ENCODE measurements at places on chromosomes 1 and 21.

GRCh38 chr1:150162862-150163706 is 13.4 kb downstream of the PLEKHO1 start:
- peak; percentile 95 for DNase-seq

DNA sequence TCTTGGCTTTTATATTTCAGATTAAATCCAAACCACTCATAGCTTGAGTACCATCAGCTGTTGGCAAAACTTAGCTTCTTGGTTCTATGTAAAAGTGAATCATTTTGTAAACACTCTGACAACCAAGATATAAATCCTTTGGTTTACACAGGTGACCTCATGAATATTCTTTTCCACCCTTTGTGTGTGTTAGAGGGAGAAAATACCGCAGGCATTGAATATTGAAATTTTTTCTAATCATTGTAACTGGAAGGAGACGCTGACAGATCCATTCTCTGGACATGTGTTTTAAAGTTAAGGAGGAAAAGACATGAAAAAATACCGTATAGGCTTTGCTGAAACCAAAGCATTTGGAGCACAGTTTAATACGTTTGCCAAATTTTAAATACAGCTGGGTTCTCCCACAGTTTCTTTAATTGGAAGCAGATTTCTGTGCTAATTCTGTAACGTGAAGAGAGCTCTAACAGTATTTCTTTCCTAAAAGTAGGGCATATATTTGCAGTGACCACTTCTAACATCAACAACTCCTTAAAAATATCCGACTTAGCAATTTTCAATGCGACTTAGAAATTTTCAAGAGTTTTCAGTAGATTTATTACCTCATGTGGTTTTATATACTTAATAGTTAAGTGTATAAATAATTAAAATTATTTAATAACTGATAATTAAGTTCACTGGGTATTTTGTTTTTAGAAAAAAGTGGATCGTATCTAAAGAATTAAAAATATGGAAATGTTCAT is 388.2 kb downstream of the USP25 start:
- no peak for DNase-seq

DNA sequence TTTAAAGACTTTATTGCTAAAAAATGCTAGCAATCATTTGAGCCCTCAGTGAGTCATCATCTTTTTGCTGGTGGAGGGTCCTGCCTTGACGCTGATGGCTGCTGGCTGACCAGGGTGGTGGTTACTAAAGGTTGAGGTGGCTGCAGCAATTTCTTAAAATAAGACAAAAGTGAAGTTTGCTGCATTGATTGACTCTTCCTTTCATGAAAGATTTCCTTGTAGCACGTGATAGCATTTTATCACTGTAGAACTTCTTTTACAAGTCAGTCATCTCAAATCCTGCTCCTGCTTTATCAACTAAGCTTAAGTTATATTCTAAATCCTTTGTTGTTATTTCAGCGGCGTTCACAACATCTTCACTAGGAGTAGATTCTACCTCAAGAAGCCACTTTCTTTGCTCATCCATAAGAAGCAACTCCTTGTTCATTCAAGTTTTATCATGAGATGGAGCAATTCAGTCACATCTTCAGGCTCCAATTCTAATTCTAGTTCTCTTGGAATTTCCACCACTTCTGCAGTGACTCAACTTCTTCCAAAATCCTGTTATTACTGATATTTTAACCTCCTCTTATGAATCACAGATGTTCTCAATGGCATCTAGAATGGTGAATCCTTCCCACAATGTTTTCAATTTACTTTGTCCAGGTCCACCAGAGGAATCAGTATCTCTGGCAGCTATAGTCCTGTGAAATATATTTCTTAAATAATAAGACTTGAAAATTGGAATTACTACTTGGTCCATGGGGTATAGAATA is 17.6 kb upstream of the RGS1 start:
- DNase-seq, result no peak

DNA sequence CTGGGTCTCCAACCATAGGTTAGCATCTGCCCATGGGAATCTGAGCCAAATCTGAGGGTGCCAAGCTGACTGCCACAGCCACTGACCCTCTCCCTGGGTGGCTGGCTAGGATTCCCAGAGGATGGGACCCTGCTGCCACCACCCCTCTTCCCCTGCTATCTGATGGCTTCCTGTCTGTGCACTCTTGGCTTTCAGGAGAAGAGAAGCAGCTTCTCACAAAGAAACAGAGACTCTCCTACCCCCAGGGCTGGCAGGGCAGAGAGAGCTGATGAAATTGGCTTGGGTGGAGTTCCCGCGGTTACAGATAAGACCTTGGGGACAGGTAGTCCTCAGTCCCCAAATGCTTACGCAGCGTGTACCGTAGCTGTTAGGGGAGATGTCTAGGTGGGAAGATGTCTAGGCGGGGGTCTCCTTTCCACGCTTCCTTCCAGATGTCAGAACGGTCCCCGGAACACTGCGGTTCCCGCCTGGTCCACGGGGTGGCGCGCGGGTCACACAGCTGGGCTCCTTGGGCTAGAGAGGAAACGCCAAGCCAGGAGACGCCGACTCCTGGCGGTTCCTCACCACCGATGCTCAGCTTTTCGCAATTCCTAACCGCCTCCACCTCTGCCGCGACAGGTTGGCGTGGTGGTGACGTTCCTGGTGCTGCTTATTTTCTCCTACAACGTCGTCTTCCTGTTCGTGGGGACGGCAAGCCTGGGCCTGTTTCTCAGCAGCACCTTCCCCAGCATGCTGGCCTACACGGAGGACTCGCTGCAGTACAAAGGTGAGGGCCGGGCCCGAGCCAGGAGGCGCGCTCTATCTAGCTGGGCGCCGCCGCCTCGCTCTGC is 40.1 kb downstream of the ELK4 start:
- DNase-seq, result peak; percentile 70

DNA sequence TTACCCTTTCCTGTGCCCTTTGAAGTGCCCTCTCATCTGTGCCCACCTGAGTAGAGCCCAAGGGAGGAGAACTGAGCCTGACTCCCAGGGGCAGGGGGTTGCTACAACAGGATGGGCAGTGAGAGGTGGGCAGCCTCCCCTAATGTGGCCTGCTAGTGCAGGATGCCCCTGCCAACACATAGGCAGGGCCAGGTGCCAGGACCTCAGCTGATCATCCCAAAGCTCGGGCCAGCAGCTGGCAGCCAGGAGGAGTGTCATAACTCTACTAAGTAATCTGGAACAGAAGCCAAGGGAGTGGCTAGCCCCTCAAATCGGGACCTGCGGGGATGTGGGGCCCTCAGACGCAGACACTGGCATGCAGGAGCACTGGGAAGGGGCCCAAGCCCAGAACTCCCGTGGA is 208.8 kb upstream of the RAB4A start:
- DNase-seq, result no peak

GRCh38 chr1:18486195-18486594 is 5.5 kb downstream of the KLHDC7A start:
- no peak for DNase-seq

DNA sequence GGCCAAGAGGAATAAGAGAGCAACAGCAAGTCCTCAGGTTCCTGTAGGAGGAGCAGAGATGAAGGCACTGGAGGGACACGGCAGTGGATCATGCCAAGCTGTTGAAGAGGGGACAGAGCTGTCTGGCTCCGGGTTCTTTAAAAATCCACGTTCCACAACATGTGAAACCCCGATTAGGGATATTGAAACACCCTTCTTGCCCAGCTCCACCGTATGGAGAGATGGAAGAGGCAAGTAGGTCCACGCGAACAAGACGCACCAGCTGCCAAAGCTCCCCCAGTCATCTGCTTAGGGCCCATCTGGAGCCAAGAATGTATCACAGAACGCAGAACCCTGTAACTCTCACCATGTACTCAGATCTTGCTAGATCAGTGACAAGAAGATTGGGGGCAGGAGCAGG is 3.9 kb downstream of the C1orf198 start:
- DNase-seq, result no peak

GRCh38 chr1:60059468-60059867 is 14.1 kb downstream of the C1orf87 start:
- DNase-seq, result no peak

GRCh38 chr1:110380672-110381283 is 10.0 kb downstream of the SLC16A4 start:
- no peak for DNase-seq

DNA sequence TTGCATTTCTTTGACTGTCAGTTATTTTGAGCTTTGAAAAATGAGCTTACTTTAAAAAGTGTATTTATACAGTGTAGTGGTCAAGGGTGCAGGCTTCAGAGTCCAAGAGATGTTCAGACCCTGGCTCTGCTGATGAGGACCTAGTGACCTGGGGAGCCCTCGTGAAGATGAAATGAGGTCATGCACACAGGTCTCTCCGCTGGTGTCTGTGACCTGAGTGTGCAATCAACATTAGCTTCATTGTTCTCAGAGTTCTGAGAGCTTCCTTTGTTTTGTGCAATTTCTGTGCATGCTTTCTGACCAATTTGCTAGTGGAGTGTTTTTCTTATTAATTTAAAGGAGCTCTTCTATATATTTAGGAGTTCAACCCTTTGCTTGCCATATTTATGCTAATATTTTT is 71.3 kb downstream of the RIPK4 start:
- DNase-seq, result no peak

DNA sequence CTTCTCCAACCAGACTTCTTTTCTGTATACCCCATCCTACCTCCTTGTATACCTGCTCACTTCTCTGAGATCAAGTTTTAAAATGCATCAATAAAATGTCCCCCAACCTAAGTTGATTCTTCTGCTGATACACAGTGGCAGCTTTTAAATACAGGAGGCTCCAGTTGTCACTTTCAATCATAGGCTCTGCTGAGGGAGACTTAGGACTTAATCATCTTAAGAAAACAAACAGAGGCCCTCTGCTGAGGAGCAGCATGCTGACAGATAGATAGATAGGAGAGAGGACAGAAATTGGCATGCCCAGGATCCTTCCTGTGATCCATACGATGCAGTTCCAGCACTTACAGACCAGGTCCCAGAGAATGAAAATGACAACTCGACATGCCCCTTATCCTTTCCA is 311.0 kb upstream of the PROX1 start:
- no peak for DNase-seq

GRCh38 chr1:201126832-201127754 is at the start of gene ASCL5:
TSS of gene ASCL5 (minus strand) at chr1:201127184. CDS start at chr1:201115372, 11,812 bp downstream.
- DNase-seq, result no peak

DNA sequence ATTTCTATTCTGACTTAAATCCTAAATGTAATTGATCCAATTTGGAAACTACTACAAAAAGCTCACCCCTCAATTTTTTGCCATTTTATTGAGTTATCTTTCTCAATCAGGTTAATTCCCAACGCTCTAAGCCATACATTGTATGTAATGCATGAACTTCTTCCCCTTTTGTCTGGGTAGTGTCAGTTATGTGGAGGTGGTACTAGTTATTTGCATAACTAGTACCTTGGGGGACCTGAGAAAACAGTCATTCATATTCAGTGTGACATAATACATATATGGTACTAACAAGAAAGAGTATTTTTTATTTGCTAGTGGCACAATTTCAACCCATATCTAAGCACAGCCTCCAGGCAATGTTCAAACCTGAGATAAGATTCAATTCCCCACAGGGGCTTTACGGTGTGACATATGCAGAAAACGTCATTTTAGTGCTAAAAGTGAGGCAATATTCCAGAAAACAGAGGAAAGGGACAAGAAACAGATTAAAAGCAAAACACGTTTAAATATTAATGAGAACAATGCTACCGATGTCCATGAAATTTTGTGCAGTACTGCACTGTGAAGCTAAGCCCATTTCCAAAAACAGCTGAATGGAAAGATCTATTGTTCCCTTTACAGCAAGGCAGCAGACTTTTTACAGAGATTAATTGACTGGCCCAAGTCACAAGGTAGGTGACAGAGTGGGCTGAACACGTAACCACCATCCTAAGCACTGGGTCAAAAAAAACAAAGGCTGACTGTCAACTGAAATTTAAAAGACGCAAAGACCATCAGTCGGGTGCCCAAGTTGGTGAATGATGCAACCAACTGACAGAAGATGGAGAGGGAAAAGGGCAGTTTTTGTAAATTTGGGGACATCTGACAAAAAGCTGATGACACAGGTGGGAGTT is 1.4 kb downstream of the HLCS start:
- no peak for DNase-seq

- no peak for DNase-seq
Observed at GRCh38 chr1:207034998-207035397, 2.4 kb upstream of the C1orf116 start.

GRCh38 chr1:226722901-226723656 is 16.0 kb downstream of the ITPKB start:
- no peak for DNase-seq

- no peak for DNase-seq
Observed at GRCh38 chr1:21868482-21868881, 56.4 kb downstream of the LDLRAD2 start.

DNA sequence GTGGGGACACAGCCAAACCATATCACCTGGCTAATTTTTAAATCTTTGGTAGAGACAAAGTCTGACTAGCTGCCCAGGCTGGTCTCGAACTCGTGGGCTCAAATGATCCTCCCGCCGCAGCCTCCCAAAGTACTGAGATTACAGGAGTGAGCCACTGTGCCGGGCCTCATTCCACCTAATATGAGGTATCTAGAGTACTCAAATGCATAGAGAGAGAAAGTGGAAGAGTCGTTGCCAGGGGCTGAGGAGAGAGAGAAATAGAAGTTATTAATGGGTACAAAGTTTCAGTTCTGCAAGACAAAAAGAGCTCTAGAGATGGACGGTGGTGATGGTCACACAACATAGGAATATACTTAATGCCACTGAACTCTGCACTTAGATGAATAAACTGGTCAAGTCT is 119.6 kb downstream of the TOMM20 start:
- DNase-seq, result no peak

DNA sequence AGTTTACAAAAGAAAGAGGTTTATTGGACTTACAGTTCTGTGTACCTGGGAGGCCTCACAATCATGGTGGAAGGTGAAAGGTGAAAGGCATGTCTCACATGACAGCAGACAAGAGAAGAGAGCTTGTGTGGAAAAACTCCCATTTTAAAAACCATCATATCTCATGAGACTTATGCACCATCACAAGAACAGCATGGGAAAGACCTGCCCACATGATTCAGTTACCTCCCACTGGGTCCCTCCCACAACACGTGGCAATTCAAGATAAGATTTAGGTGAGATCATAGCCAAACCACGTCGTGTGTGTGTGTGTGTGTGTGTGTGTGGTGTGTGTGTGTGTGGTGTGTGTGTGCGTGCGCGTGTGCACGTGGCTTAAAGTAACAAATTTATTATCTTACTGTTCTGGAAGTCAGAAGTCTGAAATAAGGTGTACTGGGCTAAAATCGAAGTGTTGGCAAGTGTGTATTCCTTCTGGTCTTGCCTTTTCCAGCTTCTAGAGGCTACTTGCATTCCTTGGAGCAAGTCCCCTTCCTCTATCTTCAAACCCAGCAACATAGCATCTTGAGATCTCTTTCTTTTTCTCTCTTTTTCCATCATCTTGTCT is 48.1 kb upstream of the MPC2 start:
- DNase-seq, result peak; percentile 0

- no peak for DNase-seq
Observed at GRCh38 chr1:4306559-4307467, 347.6 kb upstream of the AJAP1 start.

GRCh38 chr1:168396508-168396907 is 115.8 kb downstream of the TBX19 start:
- no peak for DNase-seq
